ENCODE measurements at places on chromosomes 16 and 17.

GRCh38 chr16:50326835-50327465 is 41.8 kb downstream of the BRD7 start:
- peak; percentile 56 for DNase-seq

DNA sequence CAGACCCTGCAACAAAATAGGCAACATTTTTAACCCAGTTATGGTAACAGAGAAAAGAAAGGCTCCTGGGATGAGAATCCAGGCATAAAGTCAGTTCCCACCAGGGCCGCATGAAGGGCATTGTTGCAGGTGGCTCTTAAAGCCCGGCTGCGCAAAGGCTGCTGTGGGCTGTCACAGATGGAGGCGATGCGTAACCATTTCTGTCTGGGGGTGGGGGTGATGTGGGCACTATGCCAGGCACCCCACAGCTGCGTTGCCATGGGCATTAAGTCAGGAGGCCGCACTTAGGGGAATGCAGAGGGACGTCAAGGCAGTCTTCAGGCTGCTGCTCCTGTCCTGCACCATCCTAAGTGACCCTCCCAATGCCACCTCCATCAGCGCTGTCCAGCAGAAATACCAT is 228.4 kb downstream of the CPPED1 start:
- DNase-seq: no peak

DNA sequence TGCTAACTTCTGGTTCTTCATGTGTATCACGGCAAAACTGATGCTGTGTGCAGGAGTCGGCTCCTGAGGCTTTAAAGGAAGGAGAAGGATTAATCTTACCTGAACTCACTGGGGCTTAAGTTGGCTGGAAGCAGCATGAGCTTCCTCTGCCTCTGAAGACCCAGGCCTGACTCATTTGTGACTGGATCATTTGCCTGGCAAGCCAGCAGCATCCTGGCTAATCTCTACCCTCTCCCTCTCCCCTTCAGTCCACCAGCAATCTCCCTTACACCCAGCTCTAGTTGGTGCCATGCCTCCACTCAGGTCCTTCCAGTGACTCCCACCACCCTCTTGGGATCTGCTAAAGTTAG is 150.3 kb downstream of the IRX3 start:
- no peak for DNase-seq

- no peak for DNase-seq
These were observed 9.2 kb downstream of the STAT3 start for GRCh38 chr17:42378959-42379594.

DNA sequence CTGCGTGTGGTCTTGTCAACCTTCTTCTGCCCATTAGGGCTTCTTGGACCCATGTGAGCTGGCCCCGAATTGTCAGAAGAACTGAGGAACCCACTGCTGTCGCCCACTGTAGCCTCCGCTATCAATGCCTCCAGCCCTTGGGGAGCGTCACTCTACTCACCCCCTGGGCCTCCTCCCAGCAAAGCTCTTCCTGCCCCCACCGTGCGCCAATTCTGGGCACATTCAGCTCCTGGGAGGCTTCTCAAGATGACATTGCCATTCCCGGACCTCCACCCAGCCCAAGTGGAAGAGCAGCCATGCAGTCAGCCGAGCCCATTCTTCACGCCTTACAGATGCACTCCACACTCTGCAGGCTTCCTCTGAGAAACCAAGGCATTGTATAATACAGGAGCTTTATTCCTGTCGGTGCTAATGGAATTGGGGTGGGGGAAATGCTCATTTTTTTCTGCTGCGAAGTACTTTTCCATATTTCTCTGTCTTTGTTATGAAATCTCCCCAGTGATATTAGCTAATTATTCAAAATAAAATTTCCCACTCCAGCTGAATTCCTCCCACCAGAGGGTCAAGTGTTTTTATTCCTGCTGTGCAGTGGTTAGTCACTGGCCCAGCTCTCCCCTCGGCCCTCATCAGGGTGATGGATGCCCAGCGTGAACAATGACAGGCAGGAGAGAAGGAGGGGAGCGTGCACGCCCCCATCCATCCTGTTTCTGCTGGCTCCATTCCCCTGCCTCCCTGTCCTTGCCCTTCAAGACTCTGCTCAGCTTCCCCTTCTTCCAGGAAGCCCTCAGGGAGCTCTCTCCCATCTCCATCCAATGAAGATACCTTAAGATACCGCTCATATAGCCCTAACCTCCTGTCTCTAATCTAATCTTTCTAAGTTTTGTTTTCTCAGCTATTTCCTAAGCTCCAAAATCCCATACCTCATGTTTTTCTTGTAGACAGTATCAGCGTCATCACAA is 87.7 kb downstream of the C16orf95 start:
- no peak for DNase-seq

- DNase-seq: no peak
These were observed 77.7 kb downstream of the SREBF1 start for GRCh38 chr17:17758941-17759563.

DNA sequence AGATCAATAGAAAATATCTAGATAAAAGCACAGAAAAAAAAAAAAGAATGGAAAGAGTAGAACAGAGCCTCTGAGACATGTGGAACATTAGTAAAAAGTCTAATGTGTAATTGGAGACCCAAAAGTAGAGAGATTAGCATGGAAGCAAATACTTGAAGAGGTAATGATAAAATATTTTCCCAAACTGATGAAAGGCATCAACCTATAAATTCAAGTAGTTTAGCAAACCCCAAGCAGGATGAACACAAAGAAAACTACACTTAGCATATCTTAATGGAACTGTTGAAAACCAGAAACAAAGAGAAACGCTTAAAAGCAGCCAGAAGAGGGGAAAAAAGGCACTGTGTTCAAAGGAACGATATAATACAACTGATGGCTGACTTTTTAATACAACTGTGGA is 16.4 kb downstream of the NF1 start:
- no peak for DNase-seq

GRCh38 chr16:20291208-20292206 is 35.8 kb downstream of the GP2 start:
- DNase-seq: no peak

GRCh38 chr17:3512505-3513171 is 36.8 kb downstream of the ASPA start:
- no peak for DNase-seq

DNA sequence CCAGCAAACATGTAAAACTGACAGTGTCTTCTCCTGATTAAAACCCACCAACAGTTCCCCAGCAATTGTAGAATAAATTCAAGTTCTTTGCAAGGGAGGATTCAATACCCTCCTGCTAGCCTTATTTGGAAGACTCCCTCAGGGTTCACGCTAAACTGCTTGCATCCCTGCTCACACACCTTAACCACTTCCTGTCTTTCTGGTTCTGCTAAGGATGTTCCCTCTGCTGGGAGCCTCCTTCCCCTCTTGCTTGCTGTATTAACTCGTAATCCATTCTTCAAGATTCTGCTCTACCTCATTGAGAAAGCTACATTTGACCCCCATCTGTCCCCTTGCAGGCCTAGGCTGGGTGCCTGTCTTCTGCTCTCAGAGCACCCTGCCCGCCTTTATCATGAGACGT is 2.3 kb upstream of the SHISA6 start:
- peak; percentile 13 for DNase-seq

DNA sequence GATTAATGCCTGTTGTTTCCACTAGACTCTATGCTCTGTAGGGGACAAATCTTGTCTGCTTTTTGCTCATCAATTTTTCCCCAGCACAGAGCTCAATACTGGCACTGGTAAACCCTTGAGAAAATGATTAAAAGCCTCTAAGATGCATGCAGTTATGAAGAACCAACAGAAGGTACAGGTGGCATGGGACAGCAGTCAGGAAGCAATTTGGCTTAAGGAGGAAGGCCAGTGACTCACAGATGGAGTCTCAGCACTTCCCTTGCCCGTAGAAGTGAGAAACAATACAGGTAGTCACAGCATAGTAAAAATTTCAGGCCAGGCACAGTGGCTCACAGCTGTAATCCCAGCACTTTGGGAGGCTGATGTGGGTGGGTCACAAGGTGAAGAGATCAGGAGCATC is 504.7 kb upstream of the RBFOX1 start:
- peak; percentile 4 for DNase-seq

DNA sequence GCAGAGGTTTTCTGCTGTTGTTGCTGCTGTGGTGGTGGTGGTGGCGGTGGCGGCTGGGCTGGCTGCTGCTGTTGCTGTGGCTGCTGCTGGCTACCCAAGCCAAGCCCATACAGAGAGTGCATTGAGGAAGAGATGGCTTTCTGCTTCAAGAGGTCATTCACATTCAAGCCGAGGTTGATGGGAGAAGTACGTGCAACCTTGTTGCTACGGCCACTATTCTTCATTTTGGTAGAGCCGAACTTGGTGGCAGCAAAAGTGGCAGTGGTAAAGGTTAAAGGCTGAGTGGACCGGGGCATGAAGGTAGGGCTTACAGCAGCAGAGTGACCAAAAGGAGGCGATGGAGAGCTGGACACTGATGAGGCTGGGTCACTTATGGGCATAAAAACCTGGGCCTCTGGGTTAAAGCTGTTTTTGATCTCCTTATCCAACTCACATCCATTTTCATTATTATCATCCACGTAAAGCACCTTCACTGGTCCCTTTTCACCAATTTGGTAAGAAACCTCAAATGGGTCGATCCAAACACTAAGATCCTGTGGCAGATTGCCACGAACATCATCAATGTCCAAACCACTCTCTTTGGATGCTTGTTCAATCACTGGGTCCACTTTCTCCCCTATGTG is 2.8 kb downstream of the TOB1 start:
- peak; percentile 64 for DNase-seq

GRCh38 chr17:79628861-79629547 is 18.2 kb upstream of the RBFOX3 start:
- DNase-seq: no peak

All from NCI-H82 (cell line).